H4 (cell line): ENCODE measurements at places on chromosomes 4 and X.

- no peak for DNase-seq
These were observed 133.1 kb downstream of the IDS start for GRCh38 chrX:149371986-149372385.

GRCh38 chr4:91525621-91526020, 778.1 kb upstream of the GRID2 start:
- DNase-seq = no peak

- DNase-seq = no peak
These were observed 59.6 kb downstream of the LNX1 start for GRCh38 chr4:53531585-53532224.

- no peak for DNase-seq
These were observed 70.5 kb downstream of the RELL1 start for GRCh38 chr4:37615720-37616063.

DNA sequence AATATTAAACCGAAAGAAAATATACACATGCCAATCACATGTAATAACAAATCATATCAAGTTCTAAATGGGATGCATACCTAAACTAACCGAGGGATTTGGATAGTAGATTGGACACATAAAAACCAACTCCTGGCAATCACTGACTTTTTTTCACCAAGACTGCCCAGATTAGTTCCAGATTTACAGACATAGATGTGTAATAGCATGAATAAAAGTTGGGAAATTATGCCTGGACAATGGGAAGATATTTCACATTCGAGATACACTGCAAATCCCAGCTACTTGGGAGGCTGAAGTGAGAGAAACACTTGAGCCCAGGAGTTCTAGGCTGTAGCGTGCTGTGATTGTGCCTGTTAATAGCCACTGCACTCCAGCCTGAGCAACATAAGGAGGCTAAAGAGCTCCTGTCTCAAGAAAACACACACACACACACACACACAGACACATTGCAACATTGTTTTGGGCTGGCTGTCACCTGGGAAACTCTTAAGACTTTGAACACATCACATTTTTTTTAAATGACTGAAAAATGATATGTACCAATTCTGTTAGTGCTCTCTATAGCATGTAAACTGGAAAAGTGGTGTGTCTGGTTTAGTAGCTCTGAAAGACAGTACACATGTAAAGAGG, 5.7 kb downstream of the RAB40A start:
- no peak for DNase-seq

DNA sequence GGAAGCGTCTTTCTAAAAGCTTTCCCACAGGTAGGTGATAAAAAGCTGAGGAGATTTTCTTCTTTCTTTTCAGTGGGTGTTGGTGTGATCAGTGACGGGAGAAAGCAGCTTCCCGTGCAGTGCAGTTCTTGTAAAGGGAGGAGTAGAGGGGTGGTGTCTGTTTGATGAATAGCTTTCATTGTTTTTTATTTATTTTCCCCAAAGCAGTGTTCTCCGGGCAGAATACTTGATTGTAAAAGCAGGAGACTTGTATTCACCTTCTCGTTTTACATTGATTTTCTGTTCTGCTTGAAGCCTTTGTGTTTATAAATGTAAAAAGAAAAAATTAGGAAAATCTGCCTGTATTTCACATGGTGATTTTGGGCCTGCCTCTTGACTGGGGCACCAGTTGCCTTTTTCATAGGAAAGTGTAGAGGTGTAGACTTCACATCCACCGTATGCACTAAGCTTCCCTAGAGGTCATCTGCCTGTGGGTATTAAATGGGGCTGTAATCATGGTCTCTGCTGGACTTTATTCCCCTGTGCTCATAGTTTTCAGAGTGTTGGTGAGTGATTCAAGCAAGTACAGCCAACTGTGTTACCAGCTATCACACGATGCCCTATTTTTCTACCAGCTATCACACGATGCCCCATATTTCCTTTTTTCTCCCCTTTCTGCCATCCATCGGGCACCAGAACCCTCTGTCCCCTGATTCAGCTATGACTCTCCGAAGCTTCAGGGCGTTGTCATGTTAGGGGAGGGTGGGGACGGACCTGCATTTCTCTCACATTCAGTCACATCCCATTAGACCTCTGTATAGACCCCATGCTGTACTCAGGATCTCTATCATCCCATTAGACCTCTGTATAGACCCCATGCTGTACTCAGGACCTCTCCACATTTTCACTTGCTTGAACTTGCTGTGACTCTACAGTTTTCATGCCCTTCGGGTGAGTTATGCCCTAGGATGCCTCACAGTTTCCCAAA, 526.5 kb downstream of the TRIML1 start:
- no peak for DNase-seq

DNA sequence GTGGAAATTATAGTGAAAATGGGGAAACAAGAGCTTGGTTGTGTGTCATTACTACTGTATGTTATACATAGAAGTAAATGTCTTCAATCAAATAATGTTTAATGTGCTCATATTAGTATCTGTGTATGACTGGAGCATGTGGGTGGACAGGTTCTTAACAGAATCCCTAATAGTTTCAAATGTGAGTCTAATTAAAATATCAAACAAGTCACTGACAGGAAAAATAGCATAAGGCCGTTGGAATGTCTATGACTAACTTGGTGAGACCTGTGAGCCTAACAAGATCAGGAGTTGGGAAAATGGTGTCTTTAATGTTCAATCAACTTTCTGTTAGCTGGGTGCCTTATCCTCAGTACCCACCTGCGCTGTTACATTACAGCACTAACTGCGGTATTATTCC, 6.2 kb upstream of the CXCL3 start:
- DNase-seq = no peak

GRCh38 chr4:170875868-170876267, 786.1 kb upstream of the AADAT start:
- DNase-seq = peak; percentile 6

- no peak for DNase-seq
These were observed at the start of gene NSUN7 for GRCh38 chr4:40749717-40750460. Gene NSUN7, plus strand, starts transcription at chr4:40749955. Its CDS starts 739 bp downstream, at chr4:40750694.

GRCh38 chr4:69362351-69362750, 82.1 kb downstream of the UGT2B28 start:
- DNase-seq = no peak

GRCh38 chr4:123170843-123171242, 225.8 kb upstream of the SPRY1 start:
- no peak for DNase-seq

DNA sequence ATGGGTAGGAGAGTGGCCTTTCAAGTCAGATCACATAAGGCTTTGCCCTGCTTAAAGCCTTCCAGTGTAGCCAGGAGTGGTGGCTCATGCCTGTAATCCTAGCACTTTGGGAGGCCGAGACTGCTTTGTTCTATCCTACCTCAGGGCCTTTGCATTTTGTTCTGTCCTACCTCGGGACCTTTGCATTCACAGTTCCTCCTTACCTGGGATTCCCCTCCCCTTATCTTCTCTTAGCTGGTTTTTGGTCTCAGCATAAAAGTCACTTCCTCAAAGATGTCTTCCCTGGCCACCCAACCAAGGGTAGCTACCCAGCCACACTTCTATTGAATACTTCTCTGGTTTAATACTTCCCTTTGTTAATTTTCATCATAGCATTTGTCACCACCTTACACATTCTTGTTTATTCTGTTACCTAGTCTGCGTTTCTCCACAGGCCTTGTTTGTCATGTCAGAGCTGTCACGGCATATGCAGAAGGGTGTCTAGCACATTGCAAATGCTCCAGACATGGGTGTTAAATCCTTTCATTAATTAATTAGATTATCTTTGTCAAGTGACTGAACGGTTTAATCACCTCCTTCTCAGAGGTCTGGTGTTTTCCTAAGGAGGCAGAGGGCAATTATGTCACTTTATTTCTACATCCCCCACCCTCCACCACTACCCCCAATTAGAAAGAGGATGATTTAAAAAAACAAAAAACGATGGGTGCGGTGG, 11.3 kb upstream of the SETD7 start:
- no peak for DNase-seq

DNA sequence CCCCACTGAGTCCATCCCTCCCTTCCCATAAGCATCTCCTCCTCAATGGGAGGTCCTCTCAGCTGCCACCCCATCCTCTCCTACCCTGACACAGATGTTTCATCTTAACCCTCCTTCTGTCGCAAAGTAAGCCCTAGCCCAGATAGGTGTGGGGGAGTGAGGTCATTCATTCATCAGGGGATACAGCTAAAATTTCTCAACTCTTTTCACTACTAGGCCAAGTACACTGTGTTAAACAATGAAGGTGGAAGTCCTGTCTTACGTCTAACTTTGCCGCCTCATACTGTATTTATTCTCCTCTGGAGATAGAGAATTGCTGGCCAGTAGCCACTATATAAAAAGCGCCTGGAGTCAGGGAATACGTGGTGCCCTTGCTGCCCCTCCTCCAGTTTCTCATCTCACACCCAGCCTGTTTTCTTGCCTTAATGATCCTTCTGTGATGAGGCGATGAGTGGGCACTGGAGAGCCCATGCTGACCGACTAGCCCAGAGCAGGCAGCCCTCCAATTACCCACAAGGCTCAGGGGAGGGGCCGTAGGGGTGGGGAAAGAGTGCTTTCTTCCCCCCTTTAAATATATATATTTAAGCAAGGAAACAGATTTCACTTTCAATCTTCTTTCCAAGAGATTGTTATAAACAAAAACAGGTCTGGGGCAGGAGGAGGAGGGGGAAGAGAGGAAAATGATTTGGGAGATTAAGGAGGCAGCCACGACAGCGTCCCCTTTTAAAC, 149.5 kb downstream of the PJA1 start:
- no peak for DNase-seq

- DNase-seq = no peak
These were observed 108.1 kb upstream of the TRPC5 start for GRCh38 chrX:112190646-112191045.

GRCh38 chr4:40118861-40119260, 62.2 kb downstream of the N4BP2 start:
- DNase-seq = no peak

DNA sequence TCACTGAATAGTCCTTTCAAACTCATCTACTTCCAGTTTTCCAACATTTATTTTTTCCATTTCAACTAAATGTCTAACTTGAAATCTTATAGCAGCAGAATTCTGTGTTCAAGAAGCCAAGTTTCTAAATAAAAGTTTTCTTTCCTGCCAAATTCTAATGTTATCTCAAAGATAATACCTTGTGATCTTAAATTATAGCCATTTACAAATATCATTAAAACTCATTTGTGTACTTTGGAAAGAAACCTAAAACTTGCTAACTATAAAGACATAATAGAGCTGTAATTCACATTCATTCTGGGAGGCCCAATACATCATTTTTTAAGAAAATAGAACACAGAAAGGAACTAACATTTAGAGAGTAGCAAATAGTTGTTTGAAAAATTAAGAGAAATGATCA, 83.9 kb downstream of the MAD2L1 start:
- no peak for DNase-seq

GRCh38 chr4:19596342-19596741, 655.4 kb upstream of the SLIT2 start:
- DNase-seq = no peak

DNA sequence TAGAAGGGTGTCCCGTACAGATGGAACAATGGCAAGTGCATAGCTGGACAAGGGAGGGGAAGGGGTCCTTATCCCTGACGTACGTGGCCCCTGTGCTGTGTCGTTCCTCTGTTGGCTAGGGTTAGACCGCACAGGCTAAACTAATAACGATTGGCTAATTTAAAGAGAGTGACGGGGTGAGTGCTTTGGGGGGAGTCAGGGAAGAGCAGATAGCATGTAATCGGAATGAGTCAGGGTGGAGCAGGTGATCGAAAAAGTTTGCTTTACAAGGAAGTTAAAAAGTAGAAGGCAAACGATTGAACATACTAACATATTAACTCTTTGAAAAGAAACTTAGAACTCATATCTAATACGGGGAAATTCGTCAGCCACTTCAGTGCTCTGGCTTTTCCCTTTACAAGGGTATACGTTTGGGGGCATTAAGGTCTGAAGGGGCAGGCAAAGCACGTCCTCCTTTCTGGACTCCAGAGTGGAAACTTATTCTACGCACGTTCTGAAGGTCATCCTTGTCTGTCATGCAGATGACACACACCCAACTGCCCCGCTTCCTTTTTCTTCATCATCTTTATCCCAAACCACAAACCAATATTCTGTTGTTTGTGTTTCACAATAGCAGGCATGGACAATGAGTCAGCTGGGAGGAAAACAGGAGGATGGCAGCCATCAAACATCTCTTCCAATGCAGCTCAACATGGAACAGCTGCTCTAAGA, 10.2 kb upstream of the CRLF2 start:
- peak; percentile 50 for DNase-seq

- no peak for DNase-seq
These were observed 5.3 kb downstream of the EXOSC9 start for GRCh38 chr4:121806411-121806810.

DNA sequence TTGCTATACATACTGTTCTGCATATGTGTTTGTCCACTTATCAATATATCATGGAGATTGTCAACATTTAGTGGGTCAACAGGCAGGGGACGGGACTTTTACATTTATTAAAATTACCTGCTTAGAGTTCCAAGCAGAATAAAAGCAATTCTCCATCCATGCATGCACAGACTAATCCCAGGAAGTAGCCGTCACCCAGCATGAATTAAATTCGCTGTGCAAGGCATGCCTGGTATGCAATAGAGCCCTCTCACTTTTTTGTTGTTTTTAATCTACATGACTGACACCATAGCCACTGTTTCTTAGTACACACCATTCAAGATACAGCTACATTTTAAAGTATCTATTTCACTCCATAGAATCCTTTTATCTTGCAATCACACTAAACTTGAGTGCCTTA, 108.9 kb downstream of the USP46 start:
- no peak for DNase-seq

DNA sequence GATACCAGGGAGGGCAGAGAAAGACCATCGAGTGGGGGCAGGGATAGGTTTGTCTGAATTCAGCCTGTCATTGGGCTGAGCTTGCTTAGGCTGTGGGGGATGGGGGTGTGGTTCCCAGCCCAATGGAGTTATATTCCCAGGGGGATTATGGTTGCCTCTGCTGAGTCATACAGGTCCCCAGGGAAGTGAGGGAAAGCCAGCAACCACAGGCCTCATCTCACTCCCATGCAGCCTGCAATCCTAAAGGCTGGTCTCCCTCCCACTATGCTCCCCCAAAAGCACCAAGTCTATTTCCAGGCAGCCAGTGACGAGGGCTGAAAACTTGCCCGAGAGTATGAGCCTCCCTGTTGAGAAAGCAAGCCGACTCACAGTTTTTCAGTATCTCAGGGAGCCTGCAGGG, 39.3 kb downstream of the AFM start:
- DNase-seq = peak; percentile 91

- DNase-seq = no peak
These were observed 59.0 kb downstream of the THOC2 start for GRCh38 chrX:123673813-123674212.

GRCh38 chr4:153318696-153319320, 25.7 kb upstream of the MND1 start:
- peak; percentile 45 for DNase-seq

DNA sequence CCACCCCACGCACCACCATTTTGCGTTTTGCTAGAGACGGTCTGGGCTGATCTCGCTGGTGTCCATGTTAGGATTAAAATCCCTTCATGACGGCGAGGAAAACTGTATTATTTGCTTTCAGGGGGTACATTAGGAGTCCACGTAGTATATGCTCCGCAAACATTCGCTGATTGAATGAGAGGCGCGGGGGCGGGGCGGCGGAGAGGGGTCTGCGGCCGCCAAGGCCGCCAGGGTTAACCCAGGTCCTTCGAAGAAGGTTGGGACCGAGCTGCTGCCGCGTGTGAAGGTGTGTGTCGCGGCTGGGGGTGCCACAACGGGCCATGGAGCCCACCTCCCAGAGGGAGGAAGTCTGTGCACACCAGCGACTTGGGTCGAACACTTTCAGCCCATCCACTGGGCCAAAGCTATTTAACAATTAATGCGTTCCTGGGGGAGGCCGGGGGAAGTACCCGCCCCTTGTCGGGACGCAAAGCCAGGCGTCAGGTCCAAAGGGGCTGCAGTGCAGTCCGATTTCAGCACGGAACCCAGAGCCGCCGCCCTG, 6.4 kb upstream of the PITX2 start:
- no peak for DNase-seq
